ENCODE measurements at places on chromosomes 13 and 19. TPM values are rescaled to one million over a fixed set of nuclear protein-coding genes. Genes with fewer than 3 reads are reported as not detected.

GRCh38 chr19:19192910-19193423, 909 bp downstream of the RFXANK start:
- H3K4me1 ChIP-seq, result peaks cover 23% of the 10 kb centered on the region
- no peak for DNase-seq
- H3K4me3 ChIP-seq, result peak overlapping the region; percentile 96
- peak overlapping the region; percentile 99 for H3K27ac ChIP-seq
- peaks cover 9% of the 10 kb centered on the region for H3K36me3 ChIP-seq

- H3K36me3 ChIP-seq, result no peaks in the 10 kb centered on the region
- no peak for DNase-seq
- H3K27me3 ChIP-seq, result peaks cover 5% of the 10 kb centered on the region
- no peak overlapping the region for H3K4me3 ChIP-seq
These were observed 129.1 kb downstream of the URI1 start for GRCh38 chr19:30070968-30071632.

Gene MCEMP1
- not detected for total RNA-seq

Gene RDH8
- not detected for total RNA-seq

DNA sequence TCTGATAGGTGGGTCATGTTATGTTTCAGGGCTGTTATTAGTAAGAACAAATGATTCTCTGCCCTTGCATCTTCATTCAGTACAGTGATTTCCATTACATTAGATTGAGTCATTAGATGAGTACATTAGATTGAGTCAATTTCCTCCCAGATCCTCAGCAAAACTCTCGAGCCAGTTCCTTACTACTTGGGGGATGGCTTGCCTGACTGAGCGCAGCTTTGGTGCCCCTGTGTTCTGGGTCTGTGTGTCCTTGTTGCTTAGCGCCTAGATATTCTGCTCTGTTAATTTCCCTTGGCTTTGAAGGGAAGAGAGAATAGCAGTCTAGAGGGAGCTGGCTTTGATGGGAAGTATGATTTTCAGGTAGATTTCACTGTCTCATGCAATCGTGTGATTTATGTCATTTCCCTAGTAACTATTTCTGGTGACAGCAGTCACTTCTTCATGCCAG, 19.1 kb upstream of the SCEL start:
- H3K27ac ChIP-seq, result no peak overlapping the region
- peaks cover 4% of the 10 kb centered on the region for H3K4me1 ChIP-seq
- no peak overlapping the region for H3K4me3 ChIP-seq
- no peaks in the 10 kb centered on the region for H3K27me3 ChIP-seq
- no peaks in the 10 kb centered on the region for H3K36me3 ChIP-seq
- no peak for DNase-seq

DNA sequence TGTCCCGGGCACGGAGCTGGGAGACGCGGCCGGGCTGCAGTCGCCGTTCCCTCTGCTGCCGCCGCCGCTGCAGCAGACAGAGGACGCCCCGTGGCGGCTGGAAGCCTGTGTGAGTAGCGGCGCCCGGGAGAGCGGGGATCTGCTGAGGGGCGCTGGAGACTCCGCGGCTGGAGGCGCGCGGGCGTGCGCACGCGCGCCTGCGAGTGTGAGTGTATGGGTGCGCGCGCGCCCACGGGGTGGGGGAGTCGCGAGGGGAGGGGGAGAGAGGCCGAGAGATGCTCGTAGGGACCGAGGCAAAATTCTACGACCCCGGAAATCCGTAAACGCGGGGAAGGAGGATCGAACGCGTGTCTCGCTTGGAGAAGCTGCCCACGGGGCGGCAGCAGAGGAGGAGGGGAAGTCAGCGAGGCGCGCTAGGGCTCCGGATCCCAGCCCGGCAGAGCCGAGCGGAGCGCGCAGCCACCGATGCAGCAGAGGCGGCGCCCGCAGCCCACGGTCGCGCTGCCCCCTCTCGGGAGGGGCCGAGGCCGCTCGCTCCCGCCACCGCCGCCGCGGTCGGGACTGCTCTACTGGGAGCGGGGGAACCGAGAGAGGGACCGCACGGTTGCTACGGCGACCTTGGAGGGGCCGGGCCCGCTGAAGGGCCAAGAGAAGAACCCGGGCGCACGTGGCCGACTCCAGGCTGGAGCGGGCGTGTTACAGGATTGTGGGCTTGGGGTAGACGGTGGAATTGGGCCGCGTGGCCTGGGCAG, at the start of gene ENOX1:
ENOX1 (minus strand) TSS at position 207 of the 752 bp plus-strand sequence.
- peak; percentile 49 for DNase-seq
- no peaks in the 10 kb centered on the region for H3K36me3 ChIP-seq
- peaks cover 9% of the 10 kb centered on the region for H3K4me1 ChIP-seq
- peak within 1 kb of the TSS; percentile 85 for H3K4me3 ChIP-seq

DNA sequence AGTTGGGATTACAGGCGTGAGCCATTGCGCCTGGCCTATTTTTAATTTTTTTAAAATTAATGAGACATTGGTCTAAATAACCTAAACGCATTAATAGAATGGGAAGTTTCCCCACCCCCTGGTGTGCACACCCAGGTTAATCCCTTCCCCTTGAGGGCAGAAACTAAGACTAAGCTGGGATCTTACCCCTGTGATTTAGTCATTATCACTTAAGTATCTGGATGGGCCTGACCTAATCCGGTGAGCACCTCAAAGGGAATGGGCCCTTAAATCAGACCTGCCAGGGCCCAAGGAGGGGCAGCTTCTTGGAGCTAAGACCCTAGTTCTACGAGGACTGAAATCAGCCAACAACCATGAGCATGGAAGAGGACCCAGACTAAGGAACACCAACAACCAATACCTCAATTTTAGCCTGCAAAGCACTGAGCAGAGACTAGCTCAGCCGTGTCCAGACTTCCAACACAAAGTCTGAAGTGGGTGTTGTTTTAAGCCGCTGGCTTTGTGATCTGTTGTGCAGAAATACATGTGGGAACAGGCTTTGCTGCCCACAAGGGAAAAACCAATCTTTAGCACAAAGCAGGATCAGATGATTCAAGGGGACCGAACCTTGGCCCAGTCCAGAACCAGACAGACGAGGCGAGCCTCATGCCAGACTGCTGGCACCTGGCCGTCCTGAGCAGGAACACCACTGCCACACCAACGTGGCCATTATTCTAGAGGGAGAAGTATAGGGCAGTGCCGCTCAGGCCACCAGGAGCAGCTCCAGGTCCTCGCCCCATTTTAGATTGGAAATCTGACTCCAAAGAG, 7.1 kb downstream of the UBE2S start:
- H3K4me3 ChIP-seq, result no peak overlapping the region
- H3K27me3 ChIP-seq, result no peaks in the 10 kb centered on the region
- peaks cover 26% of the 10 kb centered on the region for H3K36me3 ChIP-seq
- peaks cover 23% of the 10 kb centered on the region for H3K4me1 ChIP-seq
- no peak for DNase-seq

Measured in activated naive CD8-positive, alpha-beta T cell treated with anti-CD3 and anti-CD28 coated beads, Interleukin-2, amount 10 ng/mL, durations not matched to agents 7 days and 5 days (primary cell).